ENCODE measurements at places on chromosomes 11 and 22.

- no peak for DNase-seq
Observed at GRCh38 chr11:111189466-111189865, 56.1 kb upstream of the POU2AF2 start.

GRCh38 chr11:11483627-11484026 is 130.6 kb upstream of the CSNK2A3 start:
- no peak for DNase-seq

DNA sequence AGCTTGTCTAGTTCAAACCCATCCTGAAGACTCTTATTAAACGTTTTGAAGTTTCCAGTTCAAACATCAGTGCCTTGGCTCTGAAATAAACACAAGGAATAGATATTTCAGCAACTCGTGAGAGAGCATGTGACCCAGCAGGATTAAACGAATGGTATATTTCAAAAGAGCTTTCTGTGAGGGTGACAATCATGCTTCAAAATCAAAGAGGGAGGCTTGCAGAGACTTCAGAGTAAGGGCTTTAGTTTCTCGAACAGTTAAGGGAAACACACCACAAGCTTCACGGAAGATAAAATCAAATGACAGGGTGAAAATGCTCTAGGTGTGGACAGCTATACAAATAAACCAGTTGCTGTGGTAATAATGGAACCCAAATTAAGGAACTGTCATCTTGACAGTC is 1.4 kb downstream of the HPS4 start:
- DNase-seq: no peak

DNA sequence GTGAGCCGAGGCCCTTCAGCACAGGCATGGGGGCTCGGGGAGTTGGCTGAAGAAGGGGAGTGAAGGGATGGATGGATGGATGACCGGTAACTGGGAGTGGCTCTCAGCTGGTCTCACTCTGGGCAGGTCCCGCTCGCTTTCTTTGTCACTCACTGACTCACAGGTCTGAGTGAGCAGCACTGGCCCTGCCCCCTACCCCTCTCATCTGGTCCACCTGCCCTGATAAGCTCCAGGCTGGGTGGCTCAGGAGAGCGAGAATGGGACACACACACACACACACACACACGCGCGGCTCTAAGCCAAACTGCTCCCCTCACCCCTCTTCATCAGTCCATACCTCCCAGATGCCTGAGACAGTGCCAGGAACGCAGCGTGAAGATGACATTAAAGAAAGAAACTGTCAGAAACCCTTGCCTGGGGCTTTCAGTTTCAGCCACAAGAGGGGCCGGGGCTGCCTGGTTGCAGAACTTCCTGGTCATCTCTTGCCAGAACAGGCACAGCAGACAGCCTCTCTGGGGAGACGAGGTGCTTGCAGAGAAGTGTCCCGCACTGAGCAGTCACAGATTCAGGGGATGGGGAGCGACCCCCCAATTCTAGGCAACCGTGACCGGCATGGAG is 16.5 kb upstream of the SHISAL1 start:
- DNase-seq: peak; percentile 74

DNA sequence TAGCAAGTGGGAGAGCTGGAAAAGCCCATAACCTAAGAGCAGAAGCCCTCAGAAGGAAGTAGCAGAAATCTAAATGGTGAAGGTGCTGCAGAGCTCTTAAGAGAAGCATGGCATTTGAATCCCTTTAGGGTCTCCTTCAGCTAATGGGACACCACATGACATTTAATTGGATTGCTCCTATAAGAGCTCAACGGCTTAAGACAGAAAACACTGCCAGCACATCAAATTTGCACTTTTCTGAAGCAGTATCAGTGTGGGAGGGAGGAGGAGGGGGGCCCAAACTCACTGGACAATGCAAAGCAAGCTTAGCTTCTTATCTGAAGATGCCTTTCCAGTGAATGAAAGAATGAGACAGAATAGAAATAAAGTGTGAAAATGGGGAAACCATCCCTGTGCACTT is 287.9 kb upstream of the MTNR1B start:
- no peak for DNase-seq

GRCh38 chr11:93542811-93543229 is 371 bp downstream of the SMCO4 start:
- no peak for DNase-seq

DNA sequence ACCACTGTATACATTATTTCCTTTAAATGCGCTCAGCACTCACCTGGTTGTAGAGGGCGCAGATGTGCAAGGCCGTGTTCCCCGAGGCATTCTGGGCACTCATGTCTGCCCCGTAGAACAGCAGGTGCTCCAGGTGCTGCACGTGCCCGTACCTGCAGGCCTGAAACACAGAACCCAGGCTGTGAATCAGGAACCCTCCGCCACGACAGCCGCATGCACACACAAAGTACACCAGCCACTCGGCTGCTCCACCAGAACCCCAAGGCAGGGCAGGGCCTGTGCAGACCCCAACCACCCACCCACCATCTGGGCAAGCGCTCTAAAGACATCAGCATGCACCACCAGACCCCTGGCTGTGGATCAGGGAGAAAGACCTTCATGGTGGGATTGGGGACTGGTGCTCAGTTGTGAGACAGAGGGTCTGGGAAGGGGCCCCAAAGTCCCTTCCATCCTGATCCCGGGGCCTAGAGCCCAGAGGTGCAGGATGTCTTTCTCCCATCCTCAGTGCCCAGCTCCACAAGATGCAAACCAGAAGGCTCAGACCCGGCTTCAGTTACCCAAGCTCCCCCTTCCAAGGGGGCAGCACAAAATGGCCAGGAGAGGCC is 177.2 kb downstream of the SHANK2 start:
- DNase-seq: no peak

GRCh38 chr11:112255067-112255720 is 5.5 kb downstream of the PLET1 start:
- DNase-seq: no peak

DNA sequence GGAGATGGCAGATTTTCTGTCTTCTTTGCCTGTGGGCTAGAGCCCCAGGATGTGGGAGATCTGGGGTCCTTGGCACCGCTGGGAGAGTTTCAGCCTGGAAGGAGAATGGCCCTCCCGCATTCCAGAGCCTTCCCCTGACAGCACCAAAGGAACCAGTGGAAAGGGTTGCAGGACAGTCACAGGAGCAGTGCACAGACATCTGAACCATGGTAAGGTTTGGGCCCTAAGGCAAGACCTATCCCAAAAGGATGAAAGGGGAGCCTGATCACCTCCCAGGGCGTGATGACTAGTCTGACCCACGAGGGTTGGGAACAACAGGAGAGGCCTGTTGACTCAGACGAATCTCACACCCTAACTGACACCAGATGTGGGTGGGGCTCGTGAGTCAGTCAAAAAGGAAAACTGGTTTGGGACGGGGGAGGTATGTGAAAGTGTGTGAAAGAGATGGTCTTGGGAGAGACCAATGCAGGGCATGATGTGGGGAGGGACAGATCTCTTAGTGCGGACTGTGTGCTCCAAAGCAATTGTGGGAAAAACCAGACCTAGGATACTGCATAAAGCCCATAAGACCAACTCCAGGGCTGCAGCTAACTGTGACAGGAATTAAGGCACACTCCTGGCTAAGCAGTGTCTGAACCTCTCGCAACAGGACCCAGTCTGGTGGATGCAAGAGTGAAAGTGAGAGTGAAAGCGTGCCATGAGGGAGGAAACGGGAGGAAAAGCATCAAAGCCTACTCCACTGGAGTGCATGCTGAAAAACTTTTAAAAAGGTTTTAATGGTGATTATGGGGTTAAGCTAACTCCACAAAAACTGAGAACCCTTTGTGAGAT is 39.1 kb upstream of the GLYAT start:
- DNase-seq: no peak

- DNase-seq: no peak
Observed at GRCh38 chr11:14386081-14386480, 27.1 kb upstream of the RRAS2 start.

DNA sequence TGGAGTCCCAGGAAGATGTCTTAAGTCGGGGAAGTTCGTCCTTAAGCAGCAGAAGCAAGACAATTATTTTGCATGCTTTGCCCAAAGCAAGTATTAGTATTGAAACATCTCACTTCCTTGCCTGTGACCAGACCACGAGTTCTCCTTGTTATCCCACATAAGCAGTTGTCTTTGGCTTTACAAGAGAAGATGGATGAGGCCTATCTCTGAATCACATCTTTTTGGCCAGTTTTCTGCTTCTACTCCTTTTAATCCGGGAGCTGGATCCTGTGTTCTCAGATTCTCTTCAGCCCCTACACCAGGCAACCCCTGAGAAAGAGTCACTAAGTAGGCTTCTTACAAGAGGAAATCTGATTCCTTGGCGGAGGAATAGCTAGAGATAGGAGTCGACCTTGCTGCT is 2.1 kb downstream of the SYT9 start:
- no peak for DNase-seq

- peak; percentile 48 for DNase-seq
Observed at GRCh38 chr11:43576803-43577521, 103.6 kb upstream of the HSD17B12 start.

- no peak for DNase-seq
Observed at GRCh38 chr11:8754241-8754640, 71.6 kb downstream of the RPL27A start.

DNA sequence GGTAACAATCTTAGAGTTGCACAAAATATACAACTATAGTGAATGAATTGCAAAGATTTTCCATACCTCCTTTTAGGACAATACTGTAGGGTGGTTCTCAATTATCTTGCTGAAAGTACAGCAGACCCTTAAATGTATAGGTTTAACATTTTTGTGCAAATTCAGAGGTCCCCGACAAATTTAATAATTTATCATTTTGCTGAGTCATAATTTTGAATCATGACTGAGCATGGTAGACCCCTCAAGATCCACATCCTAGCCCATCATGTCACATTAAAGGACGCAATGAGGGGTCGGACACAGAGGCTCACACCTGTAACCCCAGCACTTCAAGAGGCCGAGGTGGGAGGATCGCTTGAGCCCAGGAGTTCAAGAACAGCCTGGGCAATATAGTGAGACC is 43.5 kb downstream of the OSBP start:
- no peak for DNase-seq

- no peak for DNase-seq
Observed at GRCh38 chr11:129192150-129192549, at the start of gene ARHGAP32. Gene ARHGAP32, minus strand, starts transcription at chr11:129192325. Its CDS starts 127 bp downstream, at chr11:129192198.

- no peak for DNase-seq
Observed at GRCh38 chr11:93570759-93571413, 27.7 kb upstream of the SMCO4 start.

DNA sequence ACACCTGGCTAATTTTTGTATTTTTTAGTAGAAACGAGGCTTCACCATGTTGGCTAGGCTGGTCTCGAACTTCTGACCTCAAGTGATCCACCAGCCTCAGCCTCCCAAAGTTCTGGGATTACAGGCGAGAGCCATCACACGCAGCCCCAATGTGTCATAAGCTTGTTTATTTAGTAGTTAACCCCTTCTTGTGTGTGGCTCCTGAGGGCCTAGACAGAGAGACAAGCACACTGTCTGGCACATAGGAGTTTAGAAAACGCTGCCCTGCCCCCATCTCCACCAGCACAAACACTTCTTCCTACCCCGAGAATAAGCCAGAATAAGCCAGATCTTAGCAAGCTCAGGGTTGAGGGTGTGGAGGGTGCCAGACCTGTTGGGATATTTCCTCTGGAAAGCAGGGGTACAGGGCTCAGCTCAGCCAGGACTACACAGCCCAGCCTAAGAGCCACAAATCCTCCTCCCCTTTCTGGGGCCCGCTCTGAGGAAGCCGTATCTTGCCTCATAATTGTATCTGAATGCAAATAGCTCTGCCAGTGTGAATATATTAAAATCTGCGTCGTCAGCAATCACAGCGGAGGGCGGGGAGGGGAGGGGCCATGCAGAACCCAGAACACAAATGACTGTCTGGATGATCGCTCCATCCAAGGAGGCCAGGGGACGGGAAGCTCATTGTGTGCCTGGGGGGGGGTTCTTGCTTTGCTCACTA is 247.3 kb downstream of the MN1 start:
- DNase-seq: no peak

GRCh38 chr11:57180081-57180561 is 1.6 kb upstream of the LRRC55 start:
- no peak for DNase-seq

GRCh38 chr22:22893077-22893805 is 5.6 kb downstream of the IGLL5 start:
- no peak for DNase-seq

DNA sequence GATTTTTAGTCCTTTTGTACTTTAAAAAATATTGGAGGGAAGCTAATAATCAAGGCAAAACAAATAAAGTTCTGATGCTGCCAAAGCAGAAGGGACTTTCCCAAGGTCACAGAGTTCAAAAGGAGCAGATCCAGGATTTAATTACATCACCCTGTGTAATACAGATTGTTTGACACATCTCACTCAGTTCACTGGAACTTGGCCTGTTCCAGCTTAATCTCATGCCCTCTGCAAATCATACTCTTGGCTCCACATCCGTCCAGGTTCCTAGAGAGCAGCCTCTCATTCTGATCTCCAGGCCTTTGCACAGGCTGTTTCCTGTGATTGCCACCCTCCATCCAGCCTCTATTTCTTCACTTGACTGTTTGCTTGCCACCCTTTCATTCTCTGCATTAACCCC is 151.7 kb downstream of the SPON1 start:
- DNase-seq: no peak

DNA sequence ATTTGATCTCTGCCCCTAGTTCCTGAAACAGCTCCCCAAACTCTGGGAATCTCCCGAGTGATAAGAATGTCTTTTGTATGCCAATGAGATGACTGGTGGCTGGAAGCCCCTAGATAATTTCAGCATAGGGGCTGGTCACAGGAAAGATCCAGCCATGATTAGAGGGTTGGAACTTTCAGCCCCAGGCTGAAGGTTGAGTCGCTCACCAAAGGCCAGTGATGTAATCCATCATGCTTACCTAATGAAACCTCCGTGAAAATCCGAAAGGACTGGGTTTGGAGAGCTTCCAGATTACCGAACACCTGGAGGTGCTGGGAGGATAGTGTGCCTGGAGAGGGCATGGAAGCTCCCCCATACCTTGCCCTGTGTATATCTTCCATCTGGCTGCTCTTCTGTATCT is 26.0 kb downstream of the LRRC32 start:
- DNase-seq: no peak

GRCh38 chr11:65492637-65493366 is 6.0 kb upstream of the MALAT1 start:
- peak; percentile 52 for DNase-seq

DNA sequence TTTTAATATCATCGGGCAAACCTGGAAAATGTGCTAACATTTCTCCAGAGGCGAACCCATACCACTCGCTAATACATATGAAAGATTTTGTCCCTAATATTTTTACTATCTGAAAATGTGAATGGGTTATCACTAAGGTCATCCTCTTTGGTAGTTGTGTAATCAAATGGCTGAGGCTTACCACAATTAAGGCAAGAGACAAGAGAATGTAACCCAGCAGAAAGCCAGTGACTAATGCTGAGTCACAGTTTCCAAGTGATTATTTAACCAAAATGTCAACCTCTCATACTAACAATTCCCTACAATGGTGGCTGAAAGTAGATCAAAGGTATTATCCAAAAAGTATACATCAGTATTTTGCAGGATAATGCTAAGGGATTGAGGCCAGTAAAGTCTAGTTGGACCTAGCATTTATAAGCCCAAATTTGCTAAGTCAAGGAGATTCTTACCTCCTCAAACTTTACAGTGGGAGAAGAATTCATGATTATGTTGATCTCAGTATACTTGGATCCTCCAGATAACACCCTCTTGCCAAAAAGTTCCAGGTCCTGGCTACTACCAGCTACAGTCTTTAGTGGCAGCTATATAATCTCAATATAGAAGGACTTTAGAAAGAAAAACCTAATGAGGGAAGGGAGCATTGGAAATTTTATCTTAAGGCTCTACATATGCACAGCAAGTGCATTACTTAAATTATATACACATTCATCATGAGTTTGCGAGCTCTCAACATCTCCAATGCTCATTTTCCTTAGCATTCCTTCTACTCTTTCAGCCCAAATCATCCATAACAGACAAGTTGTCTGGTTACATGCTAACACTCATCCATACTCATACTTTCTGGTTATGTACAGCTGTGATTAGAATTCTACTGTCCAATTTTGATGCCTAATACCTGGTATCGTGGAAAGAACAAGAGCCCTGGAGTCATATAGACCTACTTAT is 25.4 kb downstream of the SIK3 start:
- peak; percentile 36 for DNase-seq

Measured in GM10248 (cell line).